ENCODE measurements at places on chromosomes 7 and 10.

GRCh38 chr7:148699024-148699781 is 500 bp downstream of the CUL1 start:
- no peak for DNase-seq

DNA sequence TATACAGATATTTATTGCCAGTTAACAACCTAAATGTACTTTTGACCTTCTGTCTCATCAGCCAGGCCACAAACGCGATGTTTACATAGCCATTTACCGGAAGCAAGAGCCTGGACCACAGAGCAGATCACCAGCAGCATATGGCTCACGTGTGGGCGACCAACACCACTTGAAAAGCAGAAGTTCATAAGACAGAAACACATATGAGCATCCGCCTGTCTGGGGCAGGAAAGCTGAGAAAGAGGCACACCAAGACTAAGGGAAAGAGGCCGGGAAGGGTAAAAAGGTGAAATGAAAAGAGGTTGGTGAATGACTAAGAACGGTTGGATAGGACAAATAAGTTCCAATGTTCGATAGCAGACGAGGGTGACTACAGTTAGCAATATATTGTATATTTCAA is 1.3 kb downstream of the ABCB1 start:
- no peak for DNase-seq

DNA sequence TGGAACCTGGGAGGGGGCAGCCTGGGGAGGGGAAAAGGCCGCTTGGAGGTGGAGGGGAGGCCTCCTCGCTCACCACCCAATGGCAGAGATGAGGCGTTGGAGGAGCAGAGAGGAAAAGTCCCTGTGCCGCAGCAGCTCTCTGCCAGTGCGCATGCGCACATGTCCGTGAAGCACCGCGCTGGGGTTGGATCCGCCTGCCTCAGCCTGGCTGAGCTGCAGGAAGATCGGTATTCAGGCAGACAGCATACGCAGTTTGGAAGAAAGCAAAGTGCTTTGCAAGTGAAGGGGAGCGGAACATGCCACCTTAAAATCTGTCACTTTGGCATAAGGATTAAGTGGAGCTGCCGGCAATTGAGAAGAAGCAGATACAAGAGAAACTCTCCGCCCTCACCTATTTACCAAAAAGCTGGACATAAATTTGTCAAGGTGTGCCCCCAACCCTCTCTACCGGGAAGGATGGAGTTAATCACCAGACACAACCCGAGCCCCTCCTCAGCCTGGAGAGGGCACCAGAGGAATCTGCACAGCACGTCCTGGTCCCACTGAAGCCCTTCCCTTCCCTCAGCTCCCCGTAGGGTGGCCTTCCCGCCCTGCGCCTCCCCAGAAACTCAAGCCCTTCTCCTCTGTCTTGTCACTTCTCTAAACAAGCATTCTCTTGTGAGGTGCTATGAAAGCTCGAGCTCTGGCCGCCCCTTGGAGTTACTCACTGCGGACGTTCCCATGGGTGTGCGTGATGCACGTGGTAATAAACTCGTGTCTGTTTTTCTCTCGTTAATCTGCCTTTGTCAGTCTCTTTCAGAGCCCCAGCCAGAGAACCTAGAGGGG is 32.2 kb upstream of the TMEM72 start:
- no peak for DNase-seq

- no peak for DNase-seq
Measured at GRCh38 chr10:15436696-15437095, 65.6 kb upstream of the FAM171A1 start.

DNA sequence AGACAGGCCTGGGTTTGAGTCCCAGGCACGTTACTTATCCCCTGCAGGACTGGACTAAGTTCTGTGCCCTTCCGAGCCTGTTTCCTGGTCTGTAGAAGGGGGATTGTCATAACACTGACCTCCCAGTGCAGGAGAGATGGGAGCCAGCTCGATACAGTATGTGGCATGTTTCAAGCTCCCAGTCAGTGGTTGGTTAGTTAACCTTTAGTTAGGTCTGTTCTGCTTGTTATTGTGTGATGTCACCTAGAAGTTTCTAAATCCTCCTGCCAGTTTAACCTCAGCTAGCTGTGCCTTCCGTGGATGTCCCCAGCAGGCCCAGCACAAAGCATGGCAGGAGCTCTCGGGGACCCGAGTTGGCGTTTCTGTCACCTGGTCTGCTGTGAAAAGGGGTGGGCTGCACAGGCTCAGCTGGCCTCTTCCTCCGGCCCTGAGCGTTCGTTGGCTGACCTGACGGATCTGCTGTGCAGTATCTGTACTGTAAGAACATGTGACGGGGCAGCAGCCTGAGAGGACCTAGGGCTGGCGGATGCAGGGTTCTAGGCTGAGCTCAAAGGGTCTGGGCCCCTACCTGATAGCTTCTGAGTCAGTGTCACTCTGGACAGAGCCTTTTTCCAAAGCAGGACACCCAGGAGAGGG is 53.0 kb downstream of the SPOCK2 start:
- DNase-seq, result no peak

DNA sequence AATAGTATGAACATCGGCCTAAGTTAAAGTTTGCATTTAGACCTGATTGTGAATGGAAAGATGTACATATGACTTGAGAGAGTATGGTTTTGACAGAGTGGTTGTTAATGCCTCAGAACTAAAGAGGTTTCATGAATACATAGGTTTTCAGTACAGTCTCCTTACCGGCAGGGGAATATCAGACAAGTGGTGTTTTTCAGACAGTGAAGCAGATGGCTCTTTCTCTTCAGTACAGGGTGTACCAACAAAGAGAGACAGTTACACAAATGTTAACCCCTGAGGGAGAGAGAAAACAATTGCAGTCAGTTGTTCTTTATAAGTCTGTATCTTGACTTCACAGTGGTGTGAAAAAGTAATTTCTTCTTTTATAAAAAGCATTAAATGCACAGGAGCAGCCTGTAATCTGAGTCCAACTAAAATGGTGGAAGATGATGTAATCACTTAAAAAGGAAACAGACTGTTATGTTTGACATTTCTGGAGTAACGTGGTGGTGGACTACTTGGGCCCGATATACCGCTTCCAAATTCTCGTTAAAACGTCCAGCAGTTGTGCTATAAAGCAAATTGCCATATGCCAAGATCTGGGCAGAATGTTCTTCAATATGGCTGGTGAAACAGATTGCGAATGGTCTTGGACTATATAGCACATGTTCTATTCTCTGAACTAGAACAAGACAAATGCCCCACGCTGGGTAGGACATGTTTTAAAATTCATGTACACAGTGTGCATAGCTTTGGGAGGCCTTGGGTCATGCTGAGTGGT is 69.2 kb downstream of the SDK1 start:
- no peak for DNase-seq

- no peak for DNase-seq
Measured at GRCh38 chr10:113965683-113966082, 78.0 kb upstream of the ADRB1 start.

GRCh38 chr7:148306759-148307158 is 283.8 kb upstream of the C7orf33 start:
- no peak for DNase-seq

DNA sequence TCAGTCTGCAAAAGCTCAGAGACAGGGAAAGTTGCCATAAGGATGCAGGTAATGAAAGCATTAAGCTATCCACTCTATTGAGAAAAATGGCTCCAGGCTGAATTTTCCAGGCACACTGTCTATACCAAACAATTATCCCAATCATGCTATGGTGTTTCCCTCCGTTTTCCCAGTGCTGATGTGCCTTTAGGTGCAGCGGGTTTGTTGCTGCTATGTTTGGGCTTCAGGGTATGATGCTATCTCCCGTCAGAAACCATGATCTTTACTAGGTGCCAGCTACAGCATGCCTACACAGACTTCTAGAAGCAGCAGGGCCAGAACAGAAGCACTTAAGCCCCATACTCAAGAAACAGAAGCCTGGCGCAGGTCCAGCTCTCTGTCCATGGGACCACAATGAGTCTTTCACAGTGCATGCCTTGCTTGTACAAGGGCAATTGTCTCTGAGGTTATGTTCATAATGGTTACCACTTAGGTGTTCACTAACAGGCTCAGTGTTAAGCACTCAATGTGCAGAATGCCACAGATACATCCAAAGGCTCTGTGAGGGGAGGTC is 19.4 kb downstream of the STEAP1B start:
- DNase-seq, result no peak

- DNase-seq, result no peak
Measured at GRCh38 chr10:90197766-90198165, 496.4 kb downstream of the KIF20B start.

GRCh38 chr7:129689995-129690581 is 78.6 kb downstream of the NRF1 start:
- DNase-seq, result no peak

- no peak for DNase-seq
Measured at GRCh38 chr7:16038906-16039305, 352.4 kb upstream of the MEOX2 start.

GRCh38 chr7:135167365-135167917 is 3.1 kb downstream of the CYREN start:
- no peak for DNase-seq

DNA sequence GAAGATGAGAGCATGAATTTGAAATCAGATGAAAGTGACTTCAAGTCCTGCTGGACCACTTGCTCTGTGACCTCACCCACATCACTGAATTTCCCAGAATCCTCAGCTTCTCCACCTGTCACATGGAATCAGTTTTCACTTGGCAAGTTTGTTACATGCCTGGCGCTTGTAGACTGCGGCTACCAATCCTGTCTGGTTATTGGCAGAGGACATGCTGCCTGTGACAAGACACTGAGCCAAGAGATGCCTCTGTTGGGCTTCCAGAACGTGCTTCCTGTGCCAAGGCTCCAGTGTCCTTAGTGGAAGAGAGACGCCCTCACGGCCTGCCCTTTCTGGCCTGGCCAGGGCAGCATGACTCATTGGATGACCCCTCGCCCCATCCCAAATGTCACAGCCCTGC is 4.4 kb upstream of the MYL10 start:
- no peak for DNase-seq

DNA sequence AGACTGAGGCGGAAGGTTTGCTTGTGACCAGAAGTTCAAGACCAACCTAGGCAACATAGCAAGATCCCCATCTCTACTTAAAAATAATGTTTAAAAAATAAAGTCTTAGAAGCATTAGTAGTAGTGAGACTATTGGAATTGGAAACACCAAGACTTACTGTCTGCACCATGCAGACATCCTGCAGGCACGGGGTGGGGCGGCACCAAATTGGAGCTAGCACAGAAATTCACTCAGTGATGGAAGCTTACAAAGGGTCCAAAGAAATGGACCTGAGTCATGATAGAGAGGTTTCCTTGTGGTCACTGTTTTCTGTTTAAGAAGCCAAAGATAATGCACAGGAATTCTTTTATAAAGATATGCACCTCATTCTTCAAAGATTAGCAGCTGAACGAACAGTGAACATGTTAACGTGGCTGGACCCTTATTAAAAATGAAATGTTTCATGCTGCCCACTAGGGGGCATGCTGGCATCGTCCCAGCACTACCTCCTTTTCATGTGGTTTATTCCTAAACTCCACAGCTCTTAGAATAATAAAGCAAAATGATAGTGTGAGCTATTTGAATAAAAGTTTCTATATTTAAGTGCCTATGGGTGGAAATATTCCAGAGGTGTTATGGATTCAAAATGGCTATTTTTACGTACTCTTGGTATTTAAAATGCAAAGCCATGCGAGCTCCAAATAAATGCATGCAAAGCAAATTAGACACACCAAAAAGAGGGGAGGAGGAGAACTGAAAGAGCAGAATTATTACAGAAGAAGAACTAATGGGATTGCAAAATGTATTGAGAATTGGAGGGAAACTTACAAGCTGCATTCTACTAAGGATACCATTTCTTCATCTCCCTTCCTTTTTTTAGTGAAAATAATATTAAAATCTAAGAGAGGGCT is 28.6 kb downstream of the PDSS1 start:
- DNase-seq, result peak; percentile 7

- no peak for DNase-seq
Measured at GRCh38 chr7:13851736-13852135, 137.7 kb downstream of the ETV1 start.

DNA sequence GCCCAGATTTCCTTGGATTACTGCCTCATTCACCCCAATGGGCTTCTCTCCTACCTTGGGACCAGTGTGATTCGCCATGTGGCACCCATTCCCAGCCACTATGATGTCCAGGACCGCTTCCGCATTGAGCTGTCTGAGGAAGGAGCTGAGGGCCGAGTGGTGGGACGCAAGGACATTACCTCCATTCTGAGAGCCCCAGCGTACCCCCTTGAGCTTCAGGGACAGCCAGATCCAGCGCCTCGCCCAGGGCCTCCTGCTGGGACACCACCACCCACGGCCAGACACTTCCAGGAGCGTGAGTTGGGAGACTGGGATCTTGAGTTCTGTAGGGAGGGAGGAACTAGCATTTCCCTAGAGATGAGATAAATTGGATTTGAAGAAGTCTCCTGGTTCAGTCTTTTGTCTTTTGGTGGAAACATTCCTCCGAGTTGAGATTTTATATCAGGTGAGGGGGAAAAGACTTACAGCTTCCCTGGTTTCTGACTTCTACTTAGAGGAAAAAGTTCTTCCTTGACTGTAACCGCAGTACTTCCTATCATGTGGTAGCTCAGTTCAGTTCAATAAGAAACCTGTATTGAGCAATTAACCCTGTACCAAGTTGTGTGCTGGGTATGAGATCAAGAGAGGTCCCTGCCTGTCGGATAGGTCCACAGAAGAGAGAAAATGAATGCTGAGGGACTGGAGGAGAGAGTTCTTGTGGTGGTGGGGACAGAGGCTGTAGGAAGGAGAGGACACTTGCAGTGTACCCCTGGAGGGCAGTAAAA is 1.3 kb downstream of the MOSPD3 start:
- DNase-seq, result no peak

DNA sequence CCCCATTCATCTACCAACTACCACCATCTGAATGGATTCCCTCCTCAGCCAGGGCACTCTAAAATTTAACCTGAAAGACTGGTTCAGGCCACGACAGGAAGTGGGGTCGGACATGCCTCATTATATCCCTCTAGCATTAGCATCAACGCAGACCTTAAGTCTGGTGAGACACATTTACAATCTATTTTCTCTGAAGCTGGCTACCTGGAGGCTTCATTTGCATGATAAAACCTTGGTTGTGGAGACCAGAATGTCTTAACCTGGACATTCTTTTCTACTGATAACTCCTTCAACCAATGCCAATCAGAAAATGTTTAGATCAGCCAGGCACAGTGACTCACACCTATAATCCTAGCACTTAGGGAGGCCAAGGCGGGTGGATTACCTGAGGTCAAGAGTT is 42.3 kb downstream of the SVOPL start:
- no peak for DNase-seq

GRCh38 chr7:94394437-94395140 is at the start of gene COL1A2:
Gene COL1A2 (plus strand): TSS chr7:94394895. CDS start chr7:94395032, 137 bp downstream.
- peak; percentile 57 for DNase-seq

DNA sequence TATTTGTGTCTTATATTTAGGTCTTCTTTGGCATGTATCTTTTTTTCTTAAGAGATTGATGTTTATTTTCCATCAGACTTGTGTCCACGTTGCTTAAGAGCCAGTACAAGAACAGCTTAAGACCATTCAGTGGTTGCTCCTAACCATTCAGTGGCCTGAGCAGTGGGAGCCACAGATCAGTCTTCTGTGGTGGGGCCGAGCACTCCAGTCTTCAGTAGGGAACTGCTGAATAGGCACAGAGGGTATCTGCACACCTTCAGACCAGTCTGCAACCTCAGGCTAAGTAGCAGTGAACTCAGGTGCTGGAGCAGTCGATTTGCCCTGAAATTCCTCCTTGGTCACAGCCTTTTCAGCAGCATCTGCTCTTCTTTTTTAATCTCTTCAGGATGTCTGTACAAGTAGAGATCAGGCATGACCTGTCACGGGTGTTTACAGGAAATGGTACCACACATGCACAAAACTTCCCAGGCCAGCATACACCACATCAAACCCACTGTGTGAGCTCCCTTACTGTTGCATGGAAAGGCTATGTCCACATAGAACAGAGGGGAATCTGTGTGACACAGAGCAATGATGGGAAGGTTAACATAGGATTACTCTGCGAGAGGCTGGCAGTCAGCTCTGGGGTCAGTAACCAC is 51.5 kb downstream of the FAM107B start:
- no peak for DNase-seq

- DNase-seq, result no peak
Measured at GRCh38 chr7:107579554-107579884, 527 bp upstream of the BCAP29 start.
